ENCODE measurements at places on chromosomes 1 and 21.
A peak's percentile ranks its signal among the peaks of the same experiment; 100 is the strongest.

DNA sequence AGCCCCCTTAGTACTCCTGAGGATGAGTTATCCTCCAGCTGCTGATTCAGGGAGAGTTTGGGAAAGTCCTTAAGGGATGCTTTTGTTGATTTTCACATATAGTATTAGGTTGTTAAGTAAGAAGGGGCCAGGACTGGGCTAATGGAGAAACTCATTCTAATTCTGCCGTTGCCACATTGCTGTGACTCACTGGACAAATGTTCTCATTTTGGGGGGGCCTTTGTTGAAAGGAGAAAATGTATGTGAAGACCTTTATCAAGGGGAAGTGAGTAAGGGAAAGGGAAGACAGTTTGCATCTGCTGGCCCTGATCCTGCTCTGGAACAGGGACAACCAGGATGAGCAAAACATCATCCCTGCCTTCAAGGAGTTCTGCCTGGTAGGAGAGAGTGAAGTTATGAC lies 123.2 kb upstream of the FGGY start:
- DNase-seq: no peak

DNA sequence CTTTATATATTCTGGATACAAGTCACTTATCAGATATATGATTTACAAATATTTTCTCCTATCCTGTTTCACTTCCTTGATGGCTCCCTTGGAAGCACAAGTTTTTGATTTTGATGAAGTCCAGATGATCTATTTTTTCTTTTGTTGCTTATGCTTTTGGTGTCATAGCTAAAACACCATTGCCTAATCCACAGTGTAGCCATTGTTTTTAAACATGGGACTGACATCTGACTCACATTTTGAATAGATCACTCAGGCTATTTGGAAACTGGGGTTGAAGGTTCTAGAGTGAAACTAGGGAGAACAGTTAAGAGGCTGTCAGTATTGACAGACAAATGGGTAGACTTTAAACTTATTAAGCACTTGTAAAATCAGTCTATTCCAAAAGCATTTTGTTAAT lies 16.6 kb downstream of the AK4 start:
- DNase-seq: no peak

DNA sequence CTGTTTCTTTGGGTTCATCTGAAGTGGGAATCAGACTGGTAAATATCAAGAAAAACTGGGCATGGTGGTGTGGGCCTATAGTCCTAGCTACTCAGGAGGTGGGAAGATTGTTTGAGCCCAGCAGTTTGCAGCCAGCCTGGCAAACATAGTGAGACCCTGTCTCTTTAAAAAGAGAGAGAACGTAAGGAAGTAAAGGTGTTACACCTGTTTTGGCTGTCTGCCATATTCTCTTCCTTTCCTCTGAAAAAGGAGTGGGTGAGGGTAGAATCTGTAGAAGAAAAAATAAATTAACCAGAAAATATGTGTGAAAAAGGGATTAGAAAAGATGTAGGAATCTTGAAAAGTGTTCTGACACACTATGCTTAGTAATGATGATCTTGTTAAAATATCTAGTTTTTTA lies 20.0 kb downstream of the AHCYL1 start:
- no peak for DNase-seq

DNA sequence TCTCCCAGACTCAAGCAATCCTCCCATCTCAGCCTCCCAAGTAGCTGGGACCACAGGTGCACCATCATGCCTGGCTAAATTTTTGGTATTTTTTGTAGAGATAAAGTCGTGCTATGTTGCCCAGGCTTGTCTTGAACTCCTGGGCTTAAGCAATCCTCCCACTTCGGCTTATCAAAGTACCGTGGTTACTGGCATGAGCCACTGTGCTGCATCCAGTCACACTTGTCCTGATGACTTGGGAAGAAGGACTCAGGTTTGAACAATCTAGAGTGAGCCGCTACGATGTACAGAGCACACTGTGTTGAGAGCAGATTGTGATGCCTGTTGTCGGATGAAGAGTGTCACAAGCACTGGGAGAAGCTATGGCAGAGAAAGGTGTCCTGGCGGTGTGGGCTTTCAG lies 27.2 kb downstream of the RNF187 start:
- DNase-seq: peak; percentile 36

DNA sequence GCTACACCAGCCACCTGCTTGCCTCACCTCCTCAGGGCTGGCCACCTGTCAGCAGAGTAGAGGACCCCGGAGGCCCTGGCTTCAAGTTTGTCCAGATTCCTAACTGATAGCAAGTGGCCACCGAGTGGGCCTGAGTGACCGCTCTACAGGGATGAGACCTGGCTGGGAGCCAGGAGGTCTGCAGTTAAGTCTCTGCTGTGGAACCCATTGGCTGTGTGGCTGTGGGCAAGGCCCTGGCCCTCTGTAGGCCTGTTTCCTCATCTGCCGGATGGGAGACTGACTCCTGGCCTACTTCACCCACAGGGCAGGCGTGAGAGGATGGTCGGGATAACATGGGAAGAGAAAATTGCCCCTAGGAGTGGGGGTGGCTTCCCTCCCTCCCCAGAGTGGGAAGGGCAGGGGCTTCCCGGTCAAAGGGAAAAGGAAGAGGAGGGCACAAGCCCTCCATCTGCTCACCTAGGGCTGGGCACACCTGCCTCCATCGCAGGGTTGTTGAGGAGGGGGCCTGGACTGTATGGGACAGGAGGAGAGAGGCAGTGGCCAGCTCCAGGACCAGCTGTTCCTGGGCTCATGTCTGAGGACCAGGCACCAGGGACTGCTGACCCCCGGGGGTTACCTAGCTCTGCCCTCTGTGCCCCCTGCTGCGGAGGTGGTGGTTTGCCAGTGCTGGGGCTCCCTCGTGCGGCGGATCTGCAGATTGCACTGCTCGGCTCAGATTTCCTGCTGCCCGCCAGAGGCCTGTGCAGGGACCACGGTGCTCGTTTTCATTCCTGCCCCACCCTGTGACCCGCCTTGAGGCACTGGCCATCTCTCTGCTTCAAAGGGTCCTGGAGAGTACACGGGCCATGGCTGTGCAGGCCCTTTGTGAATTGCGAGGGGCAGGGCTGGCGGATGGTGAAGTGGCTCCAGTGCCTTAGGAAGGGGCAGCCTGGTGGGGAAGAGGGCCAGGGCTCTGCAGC lies 9.1 kb upstream of the MTFR1L start:
- peak; percentile 70 for DNase-seq

DNA sequence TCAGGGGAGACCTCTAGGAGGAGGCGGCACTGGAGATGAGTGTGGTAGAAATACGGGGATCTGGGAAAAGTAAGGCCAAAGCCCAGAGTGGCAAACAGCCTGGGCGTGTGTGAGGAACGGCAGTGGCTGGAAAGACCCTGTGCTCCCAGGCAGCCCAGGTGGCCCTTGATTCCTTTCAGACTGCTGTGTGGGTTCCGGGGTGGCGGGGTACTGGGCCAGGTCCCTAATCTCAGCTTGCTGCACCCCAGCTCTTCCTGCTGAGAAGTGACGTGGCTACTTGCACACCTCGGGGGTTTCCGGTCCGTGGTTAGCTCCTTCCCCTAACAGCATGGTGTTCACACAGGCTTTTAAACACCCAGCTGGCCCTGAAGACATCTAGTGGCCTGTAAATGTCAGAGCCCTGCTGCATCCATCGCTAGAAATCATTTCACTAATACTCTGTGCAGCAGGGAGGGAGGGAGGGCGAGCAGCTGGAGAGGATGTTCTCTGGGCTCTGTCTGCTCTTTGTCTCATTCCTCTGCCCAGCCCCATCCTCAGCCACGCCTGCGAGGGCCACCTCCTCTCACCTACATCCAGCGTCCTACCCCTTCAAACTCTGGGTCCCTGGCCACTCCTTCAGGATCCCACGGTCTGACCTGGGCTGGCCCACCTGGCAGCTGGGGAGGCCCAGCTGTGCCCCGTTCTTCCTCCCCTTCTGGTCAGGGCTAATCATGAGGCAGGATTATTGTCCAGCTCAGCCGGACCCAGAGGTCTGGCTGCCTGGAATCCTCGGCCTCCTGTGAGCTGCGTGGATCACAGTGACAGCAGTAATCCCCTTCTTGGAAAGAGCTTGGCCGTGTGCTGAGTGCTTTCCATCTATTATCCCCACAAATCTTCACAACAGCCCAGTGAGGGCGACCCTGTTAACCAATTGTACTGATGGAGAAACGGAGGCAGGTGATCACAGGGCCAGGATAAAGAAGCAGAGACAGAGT lies 7.2 kb downstream of the ZDHHC18 start:
- DNase-seq: no peak

- DNase-seq: peak; percentile 69
These were observed 2.6 kb downstream of the LEFTY1 start for GRCh38 chr1:225886159-225887029.

DNA sequence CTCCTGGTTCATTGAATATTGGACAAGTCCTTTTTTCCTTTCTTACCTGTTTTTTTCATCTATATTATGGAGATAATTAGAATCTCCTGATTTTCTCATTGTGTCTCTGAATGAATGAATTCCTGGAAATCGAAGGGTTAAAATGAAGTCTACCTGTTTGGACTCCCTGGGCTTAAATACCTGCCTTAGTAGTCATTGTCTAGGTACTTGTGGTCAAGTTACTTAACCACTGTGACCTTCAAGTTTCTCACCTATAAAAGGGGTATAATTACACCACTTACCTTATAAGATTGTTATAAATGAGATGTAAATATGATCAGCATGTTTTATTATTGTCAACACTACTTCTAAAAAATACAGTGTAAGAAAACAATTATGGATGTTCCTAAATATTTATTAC lies 9.0 kb upstream of the TBX19 start:
- no peak for DNase-seq

- DNase-seq: no peak
These were observed 36.3 kb downstream of the C8B start for GRCh38 chr1:56929492-56929891.

- no peak for DNase-seq
These were observed 58.5 kb downstream of the ST6GALNAC5 start for GRCh38 chr1:76925825-76926224.

DNA sequence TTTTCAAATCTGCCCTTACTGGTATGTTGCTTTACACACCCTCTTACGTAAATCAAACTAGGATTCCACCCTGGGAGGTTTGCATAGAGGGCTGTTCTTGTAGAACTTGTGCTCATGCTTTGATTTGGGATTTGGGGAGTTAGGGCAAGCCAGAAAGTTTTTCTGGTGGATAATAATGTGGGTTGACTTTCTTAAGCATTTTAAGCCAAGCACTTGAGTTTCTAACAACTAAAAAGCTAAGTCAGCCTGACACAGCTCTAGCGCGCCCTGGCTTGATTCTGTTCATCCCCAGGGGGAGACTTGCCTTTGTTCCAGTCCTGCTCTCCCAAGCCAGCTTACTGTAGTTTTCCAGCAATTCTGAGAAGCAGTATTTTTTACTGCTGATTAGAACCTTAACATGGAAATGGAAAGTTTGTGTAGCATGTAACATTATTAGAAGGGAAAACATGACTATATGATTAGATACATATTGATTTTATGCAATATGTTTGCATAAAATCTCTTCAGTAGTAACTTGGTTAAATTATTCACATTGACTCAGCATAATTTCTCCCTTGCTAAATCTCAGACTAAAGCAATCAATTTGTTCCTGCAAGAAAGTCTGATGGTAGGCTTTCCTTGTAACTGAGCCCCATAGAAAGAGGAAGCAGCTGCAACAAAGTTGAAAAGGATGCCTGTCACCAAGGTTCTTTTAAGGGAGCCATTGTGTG lies 11.0 kb upstream of the PGD start:
- no peak for DNase-seq

GRCh38 chr1:194102607-194103006 lies 916.2 kb upstream of the B3GALT2 start:
- DNase-seq: no peak

GRCh38 chr1:16385659-16386453 lies 18.8 kb downstream of the SZRD1 start:
- no peak for DNase-seq

DNA sequence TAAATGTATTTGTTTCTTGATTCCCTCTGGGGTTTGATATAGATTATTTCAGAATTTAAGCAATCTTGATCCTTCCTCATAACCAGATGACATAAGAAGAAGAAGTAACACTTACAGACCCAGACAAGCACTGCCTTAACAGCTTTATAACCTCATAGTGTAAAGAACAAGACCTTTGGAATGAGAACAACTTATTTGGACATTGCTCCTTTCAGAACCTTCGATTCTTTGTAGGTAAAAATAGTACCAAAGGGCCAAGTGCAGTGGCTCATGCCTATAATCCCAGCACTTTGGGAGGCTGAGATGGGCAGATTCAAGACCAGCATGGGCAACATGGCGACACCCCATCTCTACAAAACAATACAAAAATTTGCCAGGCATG lies 15.0 kb downstream of the TM2D1 start:
- no peak for DNase-seq

DNA sequence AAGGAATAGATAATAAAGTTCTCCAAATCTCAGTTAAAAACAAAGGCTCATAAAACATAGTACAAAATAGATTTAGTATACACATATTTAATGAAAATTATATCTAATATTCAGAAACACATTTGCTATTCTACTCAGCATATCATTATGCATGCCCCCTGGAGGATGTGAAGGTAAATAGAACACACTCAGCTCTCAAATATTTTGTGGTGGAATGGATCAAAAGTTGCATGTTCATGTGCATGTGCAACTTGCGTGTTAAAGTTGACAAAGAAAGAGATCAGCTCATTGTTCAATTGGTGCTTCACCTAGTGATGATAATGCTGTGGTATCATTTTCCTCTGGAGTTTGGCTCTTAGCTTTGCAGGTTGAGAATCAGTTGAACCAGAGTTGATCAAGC lies 4.9 kb upstream of the ZNF644 start:
- DNase-seq: no peak

- no peak for DNase-seq
These were observed 510 bp upstream of the IL10RB start for GRCh38 chr21:33265664-33266049.

- DNase-seq: no peak
These were observed 132.8 kb downstream of the FGGY start for GRCh38 chr1:59429656-59430055.

- DNase-seq: no peak
These were observed 55.2 kb upstream of the KIF1B start for GRCh38 chr1:10155087-10155712.

- no peak for DNase-seq
These were observed 21.0 kb upstream of the FUCA1 start for GRCh38 chr1:23889074-23889473.

DNA sequence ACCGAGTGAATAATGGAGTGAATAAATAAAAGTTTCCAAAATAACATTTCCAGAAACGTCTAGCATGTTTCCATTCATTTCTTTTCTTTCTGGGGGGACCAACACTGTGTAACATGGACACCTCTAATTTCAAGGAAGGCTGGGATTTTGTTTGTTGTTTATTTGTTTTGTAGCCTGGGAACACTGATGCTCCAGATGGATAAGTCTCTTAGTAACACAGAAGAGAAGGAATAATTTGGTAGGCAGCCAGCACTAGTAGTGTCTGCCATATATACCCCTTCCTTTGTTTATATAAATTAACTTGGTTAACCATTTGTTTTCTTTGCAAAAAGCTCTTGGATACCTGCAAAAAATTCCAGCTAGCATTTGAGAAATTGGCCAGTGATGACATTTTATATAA lies 411.4 kb upstream of the DEPDC1 start:
- DNase-seq: no peak

Measured in left lobe of liver (tissue), 2 donors.